ENCODE measurements at places on chromosomes 3 and 15.

DNA sequence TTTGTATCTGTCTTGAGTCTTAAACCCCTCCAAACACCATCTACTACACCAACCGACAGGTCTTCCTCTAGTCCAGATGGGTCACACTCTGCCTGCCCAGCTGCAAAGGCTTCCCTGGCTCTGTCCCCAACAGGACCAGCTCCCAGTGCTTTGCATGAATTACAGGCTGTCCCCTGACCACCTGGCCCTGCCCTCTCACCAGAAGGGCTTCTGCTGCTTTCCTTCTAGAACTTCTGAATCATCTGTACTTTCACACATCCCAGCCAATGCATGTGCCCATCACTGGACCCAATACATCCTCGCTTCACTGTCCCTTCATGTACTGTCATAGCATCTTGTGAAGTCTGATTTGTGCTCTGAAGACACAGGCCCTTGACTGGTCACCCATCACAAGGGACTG lies 53.6 kb downstream of the HOMER2 start:
- no peak for DNase-seq

DNA sequence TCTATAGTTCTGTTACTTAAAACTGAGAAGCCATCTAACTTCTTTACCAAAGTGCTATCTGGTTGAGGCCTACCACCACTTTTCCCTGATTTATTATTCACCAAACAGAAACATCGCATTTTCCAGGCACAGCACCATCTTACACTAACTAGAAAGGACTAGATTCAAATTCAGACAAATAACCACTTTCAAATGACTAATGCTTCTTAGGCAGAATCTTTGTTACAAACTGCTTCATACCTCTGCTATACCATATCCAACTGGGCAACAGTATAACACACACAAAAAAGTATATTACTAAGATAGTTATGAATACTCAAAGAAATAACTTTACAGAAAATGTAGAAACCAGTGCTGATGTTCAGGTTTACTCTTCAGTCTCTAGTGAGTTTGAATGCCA lies 16.6 kb downstream of the DLG1 start:
- DNase-seq: no peak

DNA sequence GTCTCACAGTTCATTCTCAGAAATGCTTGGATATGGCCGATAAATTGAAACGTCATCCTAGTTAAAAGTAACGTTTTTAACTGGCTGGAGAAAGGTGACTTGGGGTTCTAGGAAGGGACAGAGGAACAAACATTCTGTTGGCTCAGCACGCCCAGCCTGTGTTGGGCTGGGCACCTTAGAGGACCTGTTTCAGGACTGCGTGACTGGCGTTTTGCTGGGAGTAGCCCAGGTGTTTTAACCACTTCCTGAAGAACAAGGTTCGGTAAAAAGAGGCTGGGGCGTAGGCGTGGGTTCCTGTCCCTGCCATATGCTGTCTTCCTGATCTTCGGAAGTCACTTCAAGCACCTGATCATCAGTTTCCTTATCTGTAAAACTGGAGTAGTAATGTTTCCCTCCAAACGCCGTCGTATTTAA lies 1.1 kb upstream of the TLNRD1 start:
- no peak for DNase-seq

DNA sequence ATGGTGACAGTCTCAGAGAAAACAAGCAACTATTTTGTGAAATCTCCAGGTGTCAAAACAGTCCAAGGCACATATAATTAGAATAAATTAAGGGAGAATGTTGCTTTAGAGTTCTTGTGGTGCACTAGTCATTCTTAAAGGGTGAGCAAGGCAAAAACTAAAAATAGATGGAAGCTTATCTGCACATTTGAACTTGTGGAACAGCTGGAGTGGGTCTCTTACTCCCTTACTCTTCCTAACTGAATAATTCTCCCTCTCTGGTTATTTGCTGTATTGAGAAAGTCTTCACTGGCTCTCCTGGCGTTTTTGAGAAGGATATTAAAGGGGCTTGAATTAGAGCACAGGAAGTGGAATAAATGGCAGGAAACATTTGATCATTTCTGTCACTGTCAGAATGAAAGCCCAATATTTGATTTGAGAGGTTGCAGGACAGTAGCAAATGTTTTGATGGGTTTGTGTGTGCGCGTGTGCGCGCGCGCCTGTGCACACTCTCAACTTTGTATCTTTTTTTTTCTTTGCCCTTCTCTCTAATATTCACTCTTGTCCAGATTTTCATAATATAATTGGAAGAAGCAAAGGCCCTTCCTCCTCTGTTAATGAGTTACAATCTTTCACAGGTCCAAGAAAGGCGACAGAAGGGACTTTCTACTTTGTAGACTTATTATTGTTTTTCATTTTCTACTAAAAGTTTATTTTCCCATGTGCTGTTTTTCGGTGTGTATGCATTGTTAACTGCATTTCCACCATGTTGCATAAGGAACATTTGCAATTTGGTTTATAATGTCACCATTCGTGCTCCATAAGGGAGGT lies 40.9 kb downstream of the AKAP13 start:
- DNase-seq: no peak

- no peak for DNase-seq
These were observed 46.8 kb upstream of the VILL start for GRCh38 chr3:37943631-37944314.

DNA sequence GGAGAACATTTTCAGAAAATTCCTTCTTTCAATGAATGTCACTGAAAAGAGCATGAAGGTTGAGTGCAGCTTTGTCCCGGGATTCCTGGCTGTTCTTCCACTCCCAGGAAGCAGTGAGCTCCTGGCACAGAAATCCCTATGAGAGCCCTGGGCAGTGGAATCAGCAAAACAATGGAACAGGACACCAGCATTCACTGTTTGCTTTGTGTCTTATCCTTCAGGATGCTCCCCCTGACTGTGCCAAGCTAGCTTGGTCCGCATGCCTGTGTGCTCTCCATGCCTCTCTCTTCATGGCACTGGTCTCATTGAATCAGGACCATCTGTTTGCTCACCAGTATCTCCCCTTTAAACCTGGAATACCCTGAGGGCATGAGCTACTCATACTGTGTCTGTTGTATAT lies 102.0 kb upstream of the GADL1 start:
- no peak for DNase-seq

DNA sequence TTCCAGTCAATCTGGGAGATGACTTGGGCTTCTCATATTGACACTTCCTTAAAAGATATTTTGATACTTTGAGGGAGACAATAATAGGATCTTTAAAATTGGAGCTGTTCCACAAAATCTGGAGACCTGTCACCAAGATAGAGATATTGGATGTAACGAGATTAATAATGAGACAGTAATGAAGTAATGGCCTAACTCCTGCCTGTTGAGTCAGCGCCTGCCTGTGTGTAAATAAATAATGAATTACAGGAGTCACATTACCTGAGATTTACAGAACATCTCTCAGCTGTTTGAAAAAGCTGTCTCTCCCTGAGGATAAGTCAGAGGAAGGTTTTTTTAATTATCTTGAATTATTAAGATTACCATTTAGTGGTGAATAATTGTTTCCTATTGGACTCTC lies 43.8 kb upstream of the MITF start:
- DNase-seq: no peak

DNA sequence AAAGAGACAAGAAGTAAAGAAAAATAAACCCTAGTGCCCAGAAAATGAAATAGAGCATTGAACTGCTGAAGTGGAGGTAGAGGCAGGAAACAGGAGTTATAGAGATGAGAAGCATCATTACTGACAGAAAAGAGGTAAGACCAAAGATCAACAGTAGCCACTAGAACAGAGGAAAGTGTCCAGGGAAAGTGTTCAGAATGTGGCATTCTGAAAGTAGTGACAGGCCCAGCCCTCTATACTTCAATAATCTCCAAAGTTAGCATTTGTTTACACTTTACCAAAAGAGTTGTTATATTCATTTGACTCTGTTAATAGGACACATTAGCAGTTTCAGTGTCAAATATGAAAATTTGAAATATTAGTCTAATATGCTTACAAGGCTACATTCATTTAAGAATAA lies 727.1 kb upstream of the NECTIN3 start:
- DNase-seq: no peak

- DNase-seq: no peak
These were observed 24.7 kb downstream of the XPC start for GRCh38 chr3:14153663-14154062.

GRCh38 chr3:63228677-63229076 lies 49.4 kb upstream of the SYNPR start:
- DNase-seq: no peak

- DNase-seq: no peak
These were observed 7.9 kb upstream of the FGF7 start for GRCh38 chr15:49415149-49415548.

GRCh38 chr3:34283751-34284150 lies 485.3 kb downstream of the PDCD6IP start:
- DNase-seq: no peak

DNA sequence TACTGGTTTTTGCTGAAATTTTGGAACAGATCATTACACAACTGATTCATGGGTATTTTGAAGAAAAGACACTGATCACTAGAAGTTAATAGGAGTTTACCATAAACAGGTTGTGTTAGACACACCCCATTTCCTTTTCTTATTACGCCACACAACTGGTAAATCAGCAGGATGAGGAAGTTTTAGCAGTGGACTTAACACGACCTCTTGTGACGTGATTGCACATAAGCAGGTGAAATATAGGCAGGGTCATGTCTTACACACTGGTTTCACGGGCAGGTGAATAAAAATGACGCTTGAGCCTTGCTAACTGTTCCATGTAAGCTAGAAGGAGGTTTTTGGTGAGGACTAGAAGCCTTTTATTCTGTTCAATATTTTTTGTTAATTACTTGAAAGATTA lies 27.1 kb upstream of the TPRG1 start:
- DNase-seq: no peak

- no peak for DNase-seq
These were observed 656.3 kb upstream of the TGFBR2 start for GRCh38 chr3:29949940-29950616.

Data from right forelimb (tissue), 1 donor.